ENCODE measurements at places on chromosomes 12 and 14.

DNA sequence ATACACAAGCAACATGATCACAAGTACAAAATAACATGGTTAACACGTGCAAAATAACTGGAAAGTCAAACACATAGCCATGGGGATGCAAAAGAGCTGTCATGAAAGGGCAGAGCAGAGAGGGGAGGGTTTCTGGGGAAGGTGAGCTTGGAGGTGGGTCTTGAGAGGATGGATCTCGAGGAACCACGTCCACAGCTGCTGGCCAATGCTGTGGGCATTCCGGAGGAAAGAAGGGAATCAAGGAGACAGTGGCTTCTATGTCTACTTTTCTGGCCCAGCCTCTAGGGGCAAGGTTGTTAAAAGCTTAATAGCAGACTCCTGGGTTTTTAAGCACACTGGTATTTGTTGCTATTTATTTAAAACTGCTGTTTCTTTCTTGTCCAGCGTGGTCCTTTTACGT, 8.4 kb upstream of the MYH7 start:
- no peak for DNase-seq

DNA sequence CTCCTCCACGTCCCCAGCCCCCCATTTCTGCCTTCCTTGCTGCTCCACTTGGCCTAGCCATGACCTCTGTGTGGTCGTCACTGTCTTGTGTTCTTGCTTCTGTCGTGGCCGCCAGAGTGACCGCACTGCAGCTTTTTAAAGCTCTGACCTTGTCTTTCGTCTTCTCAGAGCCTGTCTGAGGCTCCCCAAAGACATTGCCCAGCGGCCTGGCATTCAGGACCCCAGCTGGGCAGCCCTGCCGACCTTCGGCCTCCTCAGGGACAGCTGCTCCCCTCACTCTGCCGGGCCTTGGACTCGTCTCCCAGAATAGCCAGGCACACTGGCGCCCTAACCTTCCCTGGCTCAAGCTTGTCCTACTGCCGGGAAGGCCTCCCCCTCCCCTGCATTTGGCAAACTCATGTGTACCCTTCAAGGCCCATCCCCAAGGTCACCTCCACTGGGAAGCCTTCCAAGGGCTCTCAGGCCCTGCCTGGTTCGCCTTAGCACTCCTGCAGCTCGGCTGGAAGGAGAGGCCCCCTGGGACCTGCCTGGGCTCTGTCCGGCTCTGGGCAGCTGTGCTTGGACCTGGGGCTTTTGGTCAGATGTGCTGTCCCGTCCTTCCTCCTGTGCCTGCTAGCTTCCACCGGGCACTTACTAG, 15.7 kb upstream of the DLK1 start:
- no peak for DNase-seq

DNA sequence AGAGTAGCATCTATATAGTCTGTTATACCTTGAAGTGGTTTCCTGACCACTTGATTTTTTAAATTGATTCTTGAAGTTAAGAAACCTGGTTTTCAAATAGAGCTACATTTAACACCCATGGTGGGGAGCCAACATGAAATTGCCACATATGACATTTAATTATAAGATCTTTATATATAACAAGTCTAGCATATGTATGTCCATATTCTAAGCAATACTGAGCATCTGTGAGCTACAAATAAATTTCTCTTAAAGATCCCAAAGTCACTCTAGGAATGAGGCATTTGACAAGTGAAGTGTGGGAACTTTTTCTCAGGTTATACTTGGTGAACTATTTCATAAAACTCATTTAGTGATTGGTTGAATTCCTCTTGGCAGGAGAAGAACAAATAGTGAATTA, 132.5 kb downstream of the RPL10L start:
- DNase-seq = no peak

DNA sequence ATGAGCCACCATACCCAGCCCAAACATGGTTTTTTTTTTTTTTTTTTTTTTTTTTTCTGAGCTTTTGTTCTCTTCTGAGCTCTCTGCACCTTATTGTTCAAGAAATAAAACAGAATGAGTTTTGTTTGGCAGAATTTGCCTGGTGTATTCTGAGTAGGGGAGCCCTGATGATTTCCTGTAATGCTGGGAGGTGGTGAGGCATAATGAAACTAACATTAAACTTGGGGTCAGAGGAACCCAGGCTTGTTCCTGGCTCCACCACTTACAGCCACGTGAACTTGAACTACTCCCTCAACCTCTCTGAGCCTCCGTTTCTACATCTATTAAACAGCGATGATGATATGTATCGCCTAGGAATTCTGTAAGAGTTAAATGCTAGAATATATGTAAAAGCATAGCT, 276.3 kb upstream of the CRY1 start:
- no peak for DNase-seq

DNA sequence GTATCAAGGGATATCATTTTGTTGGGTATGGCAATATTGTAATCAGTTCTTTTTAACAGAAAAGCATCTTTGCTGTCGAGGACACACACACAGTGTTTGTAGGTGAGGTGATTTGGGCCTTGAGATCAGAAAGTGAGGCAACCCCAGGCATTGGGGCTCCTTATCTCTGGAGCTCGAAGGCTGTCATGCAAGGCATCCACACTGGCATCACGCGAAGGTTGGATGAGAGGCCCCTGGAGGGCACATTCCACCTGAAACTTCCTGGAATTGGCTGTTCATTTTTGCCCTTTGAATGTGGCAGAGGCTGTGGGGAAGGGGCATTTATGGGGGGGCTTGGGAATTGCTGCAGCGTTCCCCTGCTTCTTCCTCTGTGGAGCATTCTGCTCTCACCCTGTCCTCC, 45.5 kb downstream of the IL31 start:
- no peak for DNase-seq

Measured in ACHN (cell line).